CD4-positive, alpha-beta T cell treated with Interleukin-1 beta for 1 hour (primary cell): ENCODE measurements at places on chromosomes 4 and X.
A peak's percentile ranks its signal among the peaks of the same experiment; 100 is the strongest.

DNA sequence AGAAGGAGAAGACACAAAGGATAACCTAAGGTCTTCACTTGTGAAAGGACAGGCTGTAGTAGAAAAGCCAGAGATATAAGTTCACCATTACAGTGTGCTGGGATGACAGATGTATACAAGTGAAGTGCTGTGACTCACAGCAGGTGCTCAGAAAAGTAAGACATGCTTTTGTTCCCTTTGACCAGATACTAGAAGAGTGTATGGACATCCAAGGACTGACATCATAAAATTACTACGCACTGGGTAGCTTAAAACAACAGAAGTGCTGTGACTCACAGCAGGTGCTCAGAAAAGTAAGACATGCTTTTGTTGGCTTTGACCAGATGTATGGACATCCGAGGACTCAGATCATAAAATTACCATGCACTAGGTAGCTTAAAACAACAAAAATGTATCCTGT, 61.6 kb upstream of the BTC start:
- no peak for DNase-seq

- no peak for DNase-seq
Observed at GRCh38 chrX:71365356-71365874, 742 bp upstream of the TAF1 start.

DNA sequence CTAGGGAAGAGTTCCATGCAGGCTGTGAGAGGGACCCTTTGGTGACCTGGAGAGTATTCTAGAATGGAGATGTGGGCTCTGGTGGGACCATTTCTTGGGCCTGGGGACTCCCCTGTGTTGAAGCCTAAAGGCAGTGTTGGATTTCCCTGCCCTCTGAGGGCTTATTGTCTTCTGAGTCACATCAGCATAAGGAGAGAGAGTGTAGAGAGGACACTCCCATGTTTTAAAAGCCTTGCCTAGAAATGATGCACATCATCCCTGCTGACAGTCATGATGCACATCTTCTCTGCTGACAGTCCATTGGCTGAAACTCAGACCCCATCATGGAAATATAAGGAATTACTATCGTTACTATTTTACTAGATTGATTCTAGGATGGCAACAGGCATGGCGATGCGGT, 51.9 kb downstream of the FAM114A1 start:
- DNase-seq, result no peak

GRCh38 chrX:114959729-114960128, 57.7 kb downstream of the IL13RA2 start:
- no peak for DNase-seq

DNA sequence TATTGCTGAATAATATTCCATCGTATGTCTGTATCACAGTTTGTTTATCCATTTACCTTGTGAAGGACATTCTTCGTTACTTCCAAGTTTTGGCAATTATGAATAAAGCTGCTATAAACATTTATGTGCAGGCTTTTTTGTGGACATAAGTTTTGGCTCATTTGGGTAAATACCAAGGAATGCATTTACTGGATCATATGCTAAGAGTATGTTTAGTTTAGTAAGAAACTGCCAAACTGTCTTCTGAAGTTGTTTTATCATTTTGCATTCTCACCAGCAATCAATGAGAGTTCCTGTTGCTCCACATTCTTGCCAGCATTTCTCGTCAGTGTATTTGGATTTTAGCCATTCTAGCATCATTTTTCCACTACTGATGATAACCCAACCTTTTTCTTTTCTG, 232.7 kb upstream of the NR3C2 start:
- no peak for DNase-seq

GRCh38 chr4:140042634-140043033, 111.3 kb downstream of the MAML3 start:
- DNase-seq, result no peak

- DNase-seq, result no peak
Observed at GRCh38 chr4:19987746-19988145, 264.0 kb upstream of the SLIT2 start.

DNA sequence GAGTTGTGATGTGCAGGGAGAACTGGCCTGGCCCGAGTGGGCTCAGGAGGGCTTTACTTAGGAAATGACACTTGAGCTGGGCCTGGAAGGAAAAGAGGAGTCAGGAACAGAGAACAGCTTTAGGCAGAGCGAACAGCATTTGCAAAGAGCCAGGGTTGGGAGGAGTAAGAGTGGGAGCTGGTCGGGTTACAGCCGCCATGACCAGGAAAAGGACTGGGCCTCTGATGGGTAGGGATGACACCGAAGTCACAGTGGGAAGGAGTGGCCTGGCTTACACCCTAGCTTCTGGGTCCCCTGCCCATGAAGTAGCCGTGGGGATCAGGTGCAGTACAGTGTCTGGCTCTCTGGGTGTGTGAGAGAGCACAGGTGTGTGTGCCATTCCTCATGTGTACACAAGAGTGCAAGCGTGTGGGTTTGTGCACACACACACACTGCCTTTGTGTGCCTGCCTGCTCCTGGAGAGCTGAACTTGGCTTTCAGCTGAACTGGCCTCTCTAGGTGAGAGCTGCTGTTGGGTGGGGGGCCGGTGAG, 31.6 kb downstream of the TRMT44 start:
- DNase-seq, result no peak

GRCh38 chr4:114386637-114387233, 211.9 kb upstream of the UGT8 start:
- no peak for DNase-seq

DNA sequence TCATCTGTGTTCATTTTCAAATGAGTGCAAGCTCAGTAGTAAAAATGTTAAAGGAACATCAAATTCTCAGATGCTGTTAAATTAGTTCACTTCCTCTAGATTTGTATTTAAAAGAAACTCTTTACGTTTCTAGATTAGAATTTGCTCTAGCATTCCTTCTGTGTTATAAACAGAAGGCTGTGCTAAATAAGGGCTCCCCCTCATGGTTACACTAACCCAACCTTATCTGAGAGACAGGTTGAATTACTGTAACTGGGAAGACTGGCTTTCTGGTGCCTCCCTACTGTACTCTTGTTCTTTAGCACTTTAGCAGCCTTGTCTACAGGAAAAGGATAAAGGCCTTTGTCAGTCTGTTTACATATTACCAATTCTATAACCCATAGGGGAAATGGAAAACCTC, 56.8 kb downstream of the RXFP1 start:
- no peak for DNase-seq

DNA sequence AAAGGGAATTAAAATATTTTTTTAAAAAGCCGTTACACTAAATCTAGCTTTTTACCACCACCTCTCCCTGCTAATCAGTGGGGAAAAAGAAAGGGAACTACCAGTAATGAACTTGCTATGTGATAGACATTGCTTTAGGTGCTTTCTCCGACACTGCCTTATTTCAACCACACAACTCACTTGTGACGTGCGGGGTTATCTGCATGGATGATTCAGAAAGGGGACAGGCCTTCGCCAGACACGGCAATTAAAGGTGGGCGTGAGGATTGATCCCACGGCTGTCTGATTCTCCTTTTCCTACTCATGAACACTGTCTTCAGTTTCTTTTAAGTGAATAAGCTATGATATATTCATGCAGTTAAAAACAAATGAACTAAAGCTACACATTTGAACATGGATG, 882 bp upstream of the CXCR3 start:
- DNase-seq, result peak; percentile 47

GRCh38 chrX:78476701-78477100, 149.3 kb upstream of the CYSLTR1 start:
- DNase-seq, result no peak

DNA sequence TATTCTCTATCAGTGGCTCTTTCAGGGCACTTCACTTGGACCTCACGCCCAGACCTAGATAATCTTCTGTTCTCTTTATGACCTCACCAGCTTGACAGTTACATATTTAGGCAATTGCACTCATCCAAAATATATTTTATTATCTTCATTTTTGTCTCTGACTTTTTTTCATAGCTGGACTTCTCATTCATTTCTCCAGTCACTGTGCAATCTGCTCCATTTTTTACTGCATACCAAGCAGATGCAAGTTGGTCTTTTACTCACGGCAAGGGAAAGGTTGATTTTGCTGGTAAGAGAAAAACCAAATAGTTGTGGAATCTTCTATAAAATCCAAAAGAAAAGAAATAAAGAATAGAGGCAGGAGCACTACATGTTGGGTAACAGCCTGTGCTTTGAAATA, 31.7 kb downstream of the MAD2L1 start:
- DNase-seq, result no peak

- DNase-seq, result peak; percentile 78
Observed at GRCh38 chrX:12950851-12951594, 23.9 kb upstream of the TMSB4X start.

DNA sequence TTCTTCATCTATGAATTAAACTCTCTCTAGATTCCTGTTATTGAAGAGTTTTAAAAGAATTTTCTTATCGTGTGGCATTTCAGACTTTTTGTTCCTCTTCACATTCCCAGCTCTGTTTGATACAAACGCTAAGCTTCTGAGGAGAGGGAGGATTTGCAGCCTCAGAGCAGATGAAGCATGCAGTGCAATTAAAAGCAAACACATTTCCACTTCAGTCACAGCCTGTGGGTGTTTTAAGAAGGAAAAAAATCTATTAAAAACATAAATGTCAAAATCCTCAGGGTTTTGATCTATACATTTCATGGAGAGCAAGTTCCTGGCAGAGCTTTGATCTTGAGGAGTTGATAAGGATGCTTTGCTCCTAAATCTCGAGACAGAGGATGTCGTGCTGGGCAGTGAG, 442.4 kb upstream of the BOD1L1 start:
- DNase-seq, result no peak
